ENCODE measurements at places on chromosomes 5 and 9. TPM values are rescaled to one million over a fixed set of nuclear protein-coding genes. Genes with fewer than 3 reads are reported as not detected.

ARSI gene
- 6.5 TPM for total RNA-seq

GRCh38 chr5:148911386-148911785 is 85.0 kb downstream of the ADRB2 start:
- DNase-seq: no peak

CDX1 gene
- 0.34 TPM for total RNA-seq

DNA sequence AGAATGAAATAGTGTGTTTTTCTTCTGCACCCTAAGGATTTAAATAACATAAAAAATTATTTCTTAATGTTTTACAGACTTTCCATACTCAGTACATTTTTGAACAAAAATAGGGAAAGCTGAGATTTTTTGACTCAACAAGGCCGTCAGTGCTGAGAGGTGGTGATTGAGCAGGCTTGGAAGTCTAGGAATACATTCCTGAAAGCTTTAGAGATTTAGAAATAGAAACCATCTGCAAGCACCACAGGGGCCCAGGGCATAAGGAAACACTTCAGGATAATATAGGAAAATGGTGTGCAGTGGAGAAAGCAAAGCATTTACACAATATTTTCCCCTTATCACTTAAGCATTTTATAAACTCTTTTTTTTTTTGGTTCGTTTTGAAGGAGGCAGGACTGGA is 5.2 kb downstream of the BASP1 start:
- DNase-seq: no peak

PCDHGA7 gene
- 10.5 TPM for total RNA-seq

- no peak for DNase-seq
Observed at GRCh38 chr9:109453210-109453842, 44.8 kb downstream of the PTPN3 start.

GRCh38 chr9:114538241-114538640 is 33.0 kb upstream of the WHRN start:
- no peak for DNase-seq

- no peak for DNase-seq
Observed at GRCh38 chr5:146003852-146004251, 67.5 kb downstream of the SH3RF2 start.

DNA sequence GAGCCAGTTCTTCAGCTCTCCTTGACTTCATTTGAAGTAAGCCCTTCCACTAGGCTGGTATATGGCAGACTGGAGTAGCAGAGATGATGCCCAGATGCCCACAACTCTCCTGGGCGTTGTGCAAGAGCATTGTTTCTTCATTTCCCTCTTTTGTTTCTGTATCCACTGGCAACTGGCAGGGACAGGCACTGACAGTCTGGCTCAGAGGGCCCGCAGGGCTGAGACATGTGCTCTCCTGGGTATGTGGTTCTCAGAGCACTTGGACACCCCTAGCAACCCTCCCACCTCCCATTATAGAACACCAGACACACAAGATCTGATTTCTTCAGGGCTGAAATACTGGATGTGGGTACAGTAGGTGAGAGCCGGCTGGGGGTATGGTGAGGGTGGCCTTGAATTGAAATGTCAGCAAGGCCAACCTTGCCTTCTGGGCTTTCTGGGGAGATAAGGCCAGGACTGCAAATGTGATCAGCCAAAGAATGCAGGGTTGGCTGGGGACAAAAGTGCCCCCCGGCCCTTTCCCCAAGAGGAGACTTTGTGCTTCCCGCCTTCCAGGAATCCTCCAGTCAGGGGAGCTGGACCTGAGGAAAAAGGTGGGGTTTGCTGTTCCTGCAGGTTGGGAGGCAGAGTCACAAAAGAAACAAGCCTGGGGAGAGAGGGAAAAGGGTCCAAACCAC is 28.6 kb upstream of the CTNNA1 start:
- no peak for DNase-seq

DNA sequence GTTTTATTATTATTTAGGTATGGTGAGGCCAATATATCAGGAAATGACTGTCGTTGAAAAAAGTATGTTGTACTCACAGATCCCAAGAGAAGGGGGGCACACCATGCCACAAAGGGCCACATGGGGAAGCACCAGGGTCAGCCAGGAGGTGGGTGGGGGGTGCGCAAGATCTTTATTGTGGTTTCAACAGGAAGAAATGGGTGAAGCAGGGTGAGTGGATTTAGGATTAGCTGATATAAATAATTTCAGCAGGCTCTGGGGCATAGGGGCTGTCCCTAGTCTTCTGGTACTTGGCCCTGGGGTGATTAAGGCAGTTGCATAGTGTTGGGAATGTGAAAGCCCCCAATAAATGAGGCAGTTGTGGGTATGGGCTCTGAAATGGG is 8.6 kb downstream of the PDCD1LG2 start:
- DNase-seq: no peak

DNA sequence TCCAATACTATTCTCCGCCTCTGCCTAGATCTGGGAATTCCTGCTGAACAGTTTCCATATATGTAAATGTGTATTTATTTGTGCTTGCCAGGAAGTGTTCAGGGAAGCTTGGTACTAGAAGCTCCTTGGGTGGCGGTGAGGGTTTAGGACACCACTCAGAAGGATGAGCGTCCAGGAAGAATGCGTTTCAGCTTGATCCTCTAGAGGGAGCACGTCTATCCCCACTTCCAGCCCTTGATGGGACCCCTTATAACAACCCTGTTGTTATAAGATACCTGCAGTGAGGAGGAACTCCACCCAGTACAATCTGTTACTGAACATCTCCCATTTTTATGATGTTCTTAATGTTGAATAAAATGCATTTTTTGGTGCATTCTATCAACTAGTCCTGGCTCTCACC is 88.9 kb downstream of the CYFIP2 start:
- no peak for DNase-seq

GRCh38 chr9:8391132-8391531 is 591.6 kb upstream of the DMAC1 start:
- DNase-seq: no peak

DNA sequence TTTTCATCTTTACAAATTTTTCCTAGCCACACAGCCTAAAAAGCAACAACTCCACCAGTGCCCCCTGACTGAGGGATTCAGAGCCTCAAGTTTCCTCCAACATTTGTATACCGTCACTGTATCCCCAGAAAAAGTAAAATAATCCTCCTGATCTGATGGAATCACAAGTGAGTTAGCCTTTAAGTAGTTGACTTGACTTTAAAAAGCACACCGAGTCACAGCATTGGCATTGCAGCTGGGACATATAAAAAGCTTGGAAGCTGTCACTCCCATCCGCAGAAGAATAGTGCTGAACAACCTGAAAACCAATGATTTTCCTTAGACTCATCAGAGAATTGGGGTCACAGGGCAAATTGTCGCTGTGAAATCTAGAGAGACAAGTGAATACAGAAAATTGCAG is 41.6 kb upstream of the FBN2 start:
- no peak for DNase-seq

KYAT1 gene
- 1.5 TPM for total RNA-seq
